Activated CD4-positive, alpha-beta T cell treated with anti-CD3 and anti-CD28 coated beads for 48 hours (primary cell): ENCODE measurements at places on chromosomes 4 and X.

GRCh38 chr4:78949735-78950134 is 10.5 kb upstream of the PAQR3 start:
- DNase-seq: no peak

DNA sequence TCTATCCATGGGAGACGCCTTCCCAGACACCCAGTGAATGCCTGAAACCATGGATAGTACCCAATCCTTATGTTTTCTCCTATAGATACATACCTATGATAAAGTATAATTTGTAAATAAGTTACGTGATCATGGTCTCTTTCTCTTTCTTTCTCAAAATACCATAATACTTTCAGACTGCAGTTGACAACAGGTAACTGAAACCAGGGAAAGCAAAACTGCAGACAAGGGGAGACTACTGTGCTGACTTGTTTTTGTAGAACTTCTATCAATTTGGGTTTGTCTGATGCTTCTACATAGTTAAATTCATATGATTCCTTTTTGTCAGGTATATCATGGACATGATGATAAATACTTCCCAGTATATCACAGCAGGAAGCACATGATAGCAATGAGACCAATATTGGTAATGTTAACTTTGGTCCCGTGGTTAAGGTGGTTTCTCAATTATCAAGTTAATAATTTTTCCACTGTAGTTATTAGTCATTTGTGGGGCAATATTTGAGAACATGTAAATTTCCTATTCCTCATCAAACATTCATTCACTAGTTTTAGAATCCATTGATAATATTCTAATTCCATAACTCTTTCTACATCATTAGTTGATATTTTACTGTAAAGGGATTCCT is 298.0 kb upstream of the TET2 start:
- no peak for DNase-seq

DNA sequence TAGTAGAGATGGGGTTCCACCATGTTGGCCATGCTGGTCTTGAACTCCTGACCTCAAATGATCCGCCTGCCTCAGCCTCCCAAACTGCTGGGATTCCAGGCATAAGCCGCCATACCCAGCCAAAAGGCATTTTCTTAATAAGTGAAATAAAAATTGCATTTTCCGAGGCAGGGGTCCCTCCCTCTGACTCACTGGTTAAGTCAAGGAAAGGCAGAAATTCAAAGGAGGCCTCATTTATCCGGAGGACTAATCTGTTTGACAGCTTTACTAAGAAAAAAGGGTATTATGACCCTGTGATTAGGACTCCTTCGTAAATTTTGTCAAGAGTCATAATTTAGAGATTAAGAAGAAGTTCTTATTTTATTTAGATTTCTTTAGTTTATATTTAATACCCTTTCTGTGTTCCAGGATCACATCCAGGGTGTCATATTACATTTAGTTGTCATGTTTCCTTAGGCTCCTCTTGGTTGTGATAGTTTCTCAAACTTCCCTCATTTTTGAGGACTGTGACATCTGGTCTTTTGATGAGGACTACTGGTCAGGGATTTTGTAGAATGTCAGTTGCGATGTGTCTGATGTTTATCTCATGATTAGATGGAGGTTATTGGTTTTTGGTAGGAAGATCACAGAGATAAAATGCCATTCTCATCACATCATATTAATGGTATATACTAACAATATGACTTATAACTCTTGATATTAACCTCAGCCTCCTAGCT is 753.7 kb upstream of the AMOT start:
- DNase-seq: no peak

DNA sequence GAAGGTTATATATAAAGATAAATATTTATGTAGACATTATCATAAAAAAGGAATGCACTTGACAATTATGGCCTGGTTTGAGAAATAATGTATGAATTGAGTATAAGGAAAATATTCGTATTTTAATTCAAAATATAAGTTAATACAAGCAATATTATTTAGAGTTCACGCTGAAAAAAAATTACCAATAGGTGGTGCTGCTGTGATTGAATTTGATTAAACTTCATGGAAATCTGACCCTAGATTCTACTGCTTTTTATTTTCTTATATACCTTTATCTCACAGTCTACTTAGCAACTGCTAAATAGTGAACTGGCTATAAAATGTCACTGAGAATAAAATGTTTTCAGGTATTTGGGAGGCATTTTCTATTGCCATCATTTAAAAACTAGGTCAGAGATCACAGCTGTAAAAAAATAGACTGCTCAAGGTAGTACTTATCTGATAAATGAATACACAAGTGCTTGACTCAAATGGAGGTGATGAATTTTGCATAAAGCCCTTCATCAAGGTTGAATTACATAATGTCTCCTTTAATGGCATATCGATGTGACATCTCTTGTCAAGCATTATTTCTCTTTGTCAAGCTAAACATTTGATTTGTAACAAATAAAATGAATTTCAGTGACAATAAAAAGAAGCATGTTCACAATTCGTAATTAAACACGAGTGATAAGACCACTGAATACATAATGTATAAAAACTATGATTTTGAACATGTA is 1638.8 kb upstream of the PCDH7 start:
- DNase-seq: no peak

DNA sequence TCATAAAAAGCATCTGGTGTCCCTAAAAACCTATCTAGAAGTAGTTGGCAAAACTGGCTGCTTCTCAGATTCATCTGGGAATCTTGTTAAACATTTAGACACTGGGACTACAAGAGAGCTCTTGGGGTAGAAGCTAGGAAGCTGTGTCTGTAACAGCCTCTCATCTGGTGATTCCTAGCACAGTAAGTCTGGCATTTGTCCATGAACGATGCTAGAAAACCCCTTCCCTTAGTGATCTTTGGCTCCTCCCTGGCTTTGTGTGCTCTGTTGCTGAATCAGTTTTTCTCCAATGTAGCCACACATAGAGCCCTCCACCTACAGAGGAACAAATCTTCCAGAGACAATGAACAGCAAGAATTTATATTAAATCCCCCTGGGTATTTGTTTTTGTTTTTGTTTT is 951.7 kb upstream of the LCORL start:
- DNase-seq: no peak

GRCh38 chrX:9532349-9532748 is 67.5 kb downstream of the TBL1X start:
- DNase-seq: no peak

- DNase-seq: no peak
Observed at GRCh38 chr4:183321079-183321478, 1.0 kb upstream of the CLDN22 start.

DNA sequence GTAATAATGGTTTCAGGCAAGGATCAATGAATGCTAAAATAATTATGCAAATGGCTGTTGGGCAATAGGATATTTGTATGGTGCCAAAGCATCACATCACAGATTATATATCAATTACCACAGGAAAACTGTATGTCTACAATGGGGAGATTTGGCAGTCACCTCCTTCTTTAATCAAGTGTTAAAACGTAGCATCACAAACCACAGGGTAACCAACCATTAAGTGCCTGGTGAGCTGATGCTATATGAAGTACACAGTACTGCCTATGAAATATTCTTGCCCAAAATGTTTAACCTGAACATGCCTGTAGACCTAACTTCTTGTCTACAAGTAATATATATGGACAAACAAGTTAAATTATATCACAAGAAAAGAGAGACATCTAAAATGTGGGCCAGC is 25.3 kb downstream of the MECP2 start:
- no peak for DNase-seq

GRCh38 chr4:134888156-134888555 is 686.6 kb upstream of the PABPC4L start:
- DNase-seq: no peak

GRCh38 chr4:154612472-154613414 is at the start of gene FGG:
Gene FGG, minus strand, starts transcription at chr4:154612656. Its CDS starts 47 bp downstream, at chr4:154612609.
- no peak for DNase-seq

GRCh38 chr4:94766856-94767255 is 9.1 kb downstream of the BMPR1B start:
- DNase-seq: no peak

- no peak for DNase-seq
Observed at GRCh38 chr4:138967313-138967712, 48.3 kb upstream of the NOCT start.

- no peak for DNase-seq
Observed at GRCh38 chr4:85748654-85749053, 273.7 kb downstream of the ARHGAP24 start.

- peak; percentile 38 for DNase-seq
Observed at GRCh38 chr4:109294006-109294405, 8.5 kb downstream of the COL25A1 start.

DNA sequence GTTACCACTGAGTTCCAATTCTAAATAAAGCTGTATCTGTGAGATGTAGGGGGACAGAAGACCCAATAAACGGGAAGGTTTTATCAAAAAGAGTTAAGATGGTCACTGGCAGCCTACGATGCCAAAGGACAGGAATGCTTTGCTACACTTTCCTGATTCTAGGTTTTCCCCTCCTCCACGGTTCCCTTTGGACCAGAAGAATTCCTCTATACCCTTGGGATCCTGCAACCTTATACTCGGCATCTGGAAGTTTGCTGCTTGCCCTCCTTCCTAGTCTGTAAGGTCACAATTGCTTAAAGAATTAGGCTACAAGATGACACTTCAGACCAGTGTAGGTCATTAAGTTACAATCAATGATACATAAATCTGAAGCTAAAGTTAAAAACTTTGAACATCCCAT is 64.3 kb downstream of the SCML2 start:
- DNase-seq: no peak

- no peak for DNase-seq
Observed at GRCh38 chr4:7947927-7948326, 8.3 kb upstream of the AFAP1 start.

- no peak for DNase-seq
Observed at GRCh38 chr4:15907430-15907829, 31.1 kb downstream of the FGFBP1 start.
